ENCODE measurements at places on chromosomes 4 and X.

DNA sequence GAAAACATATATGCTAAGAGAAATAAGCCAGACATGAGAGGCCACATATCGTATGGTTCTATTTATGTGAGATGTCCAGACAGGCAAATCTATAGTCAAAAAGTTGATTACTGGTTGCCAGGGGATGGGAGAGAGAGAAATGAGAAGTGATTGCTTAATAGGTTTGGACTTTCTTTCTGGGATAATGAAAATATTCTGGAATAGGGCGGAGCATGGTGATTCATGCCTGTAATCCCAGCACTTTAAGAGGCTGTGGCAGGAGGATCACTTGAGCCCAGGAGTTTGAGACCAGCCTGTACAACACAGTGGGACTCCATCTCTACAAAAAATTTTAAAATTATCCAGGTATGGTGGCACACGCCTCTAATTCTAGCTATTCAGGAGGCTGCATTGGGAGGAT lies 22.4 kb downstream of the RBM47 start:
- DNase-seq = no peak

GRCh38 chr4:170025523-170026252 lies 507 bp downstream of the MFAP3L start:
- DNase-seq = no peak

GRCh38 chr4:182139491-182139890 lies 103.7 kb upstream of the TENM3 start:
- DNase-seq = no peak

DNA sequence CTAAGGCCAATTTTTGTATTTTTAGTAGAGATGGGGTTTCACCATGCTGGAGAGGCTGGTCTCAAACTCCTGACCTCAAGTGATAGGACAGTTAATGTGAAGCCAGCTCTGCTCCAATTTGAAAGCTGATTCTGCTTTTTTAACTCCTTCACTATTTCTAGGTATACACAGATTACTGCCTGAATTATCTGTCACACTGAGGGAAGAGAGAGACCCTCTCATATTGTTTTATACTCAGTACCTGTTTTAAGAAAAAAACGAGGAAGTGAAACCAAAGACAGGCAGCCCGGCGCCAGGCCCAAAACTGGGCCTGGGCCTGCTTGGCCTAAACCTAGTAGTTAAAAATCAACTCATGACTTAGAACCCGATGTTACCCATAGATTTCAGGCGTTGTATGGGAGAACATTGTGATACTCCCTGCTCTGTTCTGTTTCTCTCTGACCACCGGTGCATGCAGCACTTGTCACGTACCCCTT lies 1601.5 kb upstream of the PCDH10 start:
- no peak for DNase-seq

Measured in iPS DF 19.7 (cell line).